ENCODE measurements at places on chromosomes 5 and 9.

GRCh38 chr5:56202483-56202882, 30.6 kb downstream of the ANKRD55 start:
- no peak for DNase-seq

GRCh38 chr5:157288405-157289163, 22.7 kb downstream of the CYFIP2 start:
- DNase-seq: no peak

GRCh38 chr9:103287361-103287760, 292.2 kb downstream of the CYLC2 start:
- no peak for DNase-seq

DNA sequence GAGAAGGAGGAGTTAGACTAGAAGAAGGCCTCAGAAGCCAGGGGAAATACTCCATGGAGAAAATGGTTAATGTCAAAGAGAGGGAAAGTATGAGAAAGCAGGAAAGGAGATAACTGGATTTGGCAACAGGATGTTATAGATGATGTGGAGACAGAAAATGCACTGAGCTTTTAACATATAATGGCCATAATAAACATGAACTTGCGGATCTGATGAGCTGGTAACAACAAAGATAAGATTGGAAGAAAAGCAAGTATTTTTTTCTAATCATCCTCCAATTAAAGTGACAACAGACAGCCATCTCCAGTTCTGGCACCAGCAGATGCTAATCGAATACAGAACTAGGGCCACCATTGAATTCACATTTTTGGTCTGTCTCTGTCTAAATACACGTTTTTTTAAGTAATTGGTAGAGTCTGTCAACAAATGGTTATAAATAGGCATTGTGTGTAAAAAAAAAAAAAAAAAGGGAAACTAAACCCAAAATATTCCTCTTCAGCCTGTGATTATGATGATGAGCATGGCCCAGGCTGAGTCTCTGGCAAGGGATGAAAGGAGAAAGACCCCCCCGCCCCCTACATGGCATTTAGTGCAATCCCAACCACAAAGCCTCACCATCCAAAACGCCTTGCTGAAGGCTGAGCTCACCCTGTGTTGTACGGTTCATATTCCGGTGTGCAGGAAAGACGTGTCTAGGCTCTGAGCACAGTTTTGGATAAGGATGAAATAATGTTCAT, 149.5 kb upstream of the LHFPL2 start:
- DNase-seq: no peak

DNA sequence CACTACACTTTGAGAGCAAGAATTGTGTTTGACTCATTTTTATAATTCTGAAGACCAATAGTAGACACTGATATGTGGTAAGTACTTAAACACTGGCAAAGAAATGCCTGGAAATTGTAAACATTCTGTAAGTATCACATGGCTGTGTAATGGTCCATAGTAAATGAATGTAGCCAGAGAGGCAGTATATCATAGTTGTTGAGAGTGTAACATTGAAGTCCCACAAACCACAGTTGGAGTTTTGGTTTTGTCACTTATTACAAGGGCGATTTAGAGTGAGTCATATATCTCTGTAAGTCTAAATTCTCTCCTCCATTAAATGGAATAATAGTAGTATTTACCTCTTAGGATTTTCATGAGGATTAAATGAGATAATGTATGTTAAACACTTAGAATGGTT, 181.1 kb upstream of the MEF2C start:
- DNase-seq: no peak

DNA sequence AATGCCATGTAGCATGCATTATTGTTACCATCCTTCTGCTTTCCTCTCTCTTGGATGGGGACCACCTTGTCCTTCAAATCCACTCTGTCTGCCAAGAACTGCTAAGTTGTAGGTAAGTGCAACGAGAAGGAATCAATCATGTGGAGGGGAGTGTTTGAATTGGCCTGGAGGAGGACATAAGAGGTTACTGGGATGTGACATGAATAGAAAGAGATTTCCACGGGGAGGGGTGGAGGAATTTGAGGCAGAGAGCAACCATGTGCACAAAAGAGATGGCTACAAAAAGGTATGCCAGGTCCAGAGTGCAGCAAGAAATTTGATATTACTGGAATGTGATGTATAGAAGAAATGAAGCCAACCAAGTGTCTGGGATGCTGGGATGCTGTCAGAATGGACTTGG, 648.9 kb upstream of the KLF4 start:
- no peak for DNase-seq

DNA sequence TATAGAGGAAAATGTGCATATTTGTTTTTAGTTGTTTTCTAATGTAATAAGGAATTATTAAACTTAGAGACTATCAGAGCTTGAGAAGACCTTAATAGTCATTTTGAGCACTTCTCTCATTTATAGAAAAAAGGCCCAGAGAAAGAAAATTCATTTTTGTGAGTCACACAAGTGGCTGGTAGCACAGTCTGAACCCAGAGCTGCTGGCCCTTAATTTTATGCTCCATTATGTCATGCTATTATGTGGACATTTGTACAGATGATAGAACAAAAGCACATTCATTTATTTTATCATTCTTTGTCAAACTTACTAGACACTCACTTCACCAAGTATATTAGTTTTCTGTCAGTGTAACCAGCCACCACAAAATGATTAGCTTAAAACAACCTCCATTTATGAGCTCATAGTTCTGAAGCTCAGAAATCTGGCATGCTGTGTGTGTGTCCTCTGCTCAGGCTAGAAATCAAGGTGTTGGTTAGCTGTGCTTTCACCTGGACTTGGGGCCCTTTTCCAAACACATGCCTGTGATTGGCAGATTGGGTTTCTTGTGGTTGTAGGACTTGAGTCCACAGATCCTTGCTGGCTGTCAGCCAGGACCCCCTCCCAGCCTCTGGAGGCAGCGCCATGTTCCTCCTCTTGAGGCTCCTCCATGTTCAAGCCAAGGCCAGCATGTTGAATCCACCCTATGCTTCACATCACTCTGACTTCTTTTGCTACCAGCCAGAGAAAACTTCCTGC, 188.9 kb downstream of the ARHGAP26 start:
- DNase-seq: no peak

GRCh38 chr5:169577951-169578350, 5.6 kb upstream of the SPDL1 start:
- DNase-seq: no peak

DNA sequence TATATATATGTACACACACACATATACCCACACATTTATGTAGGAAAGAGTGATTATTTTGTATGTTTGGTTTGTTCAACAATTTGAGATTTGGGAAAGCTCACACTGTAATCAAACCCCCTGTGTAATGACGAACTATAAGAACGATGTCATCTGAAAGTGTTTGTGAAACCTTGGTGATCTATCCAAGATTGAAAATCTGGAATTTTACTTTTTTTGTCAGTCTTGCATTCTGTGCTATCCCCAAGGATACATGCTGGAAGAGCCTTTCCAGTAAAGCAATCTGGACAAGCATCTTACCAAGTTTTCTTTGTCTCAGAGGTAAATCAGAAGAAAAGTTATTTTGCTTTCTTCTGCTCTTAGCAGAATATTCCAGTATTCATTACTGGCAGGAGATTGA, 23.3 kb downstream of the SGCD start:
- no peak for DNase-seq

GRCh38 chr9:133664173-133665050, 28.2 kb downstream of the DBH start:
- no peak for DNase-seq

DNA sequence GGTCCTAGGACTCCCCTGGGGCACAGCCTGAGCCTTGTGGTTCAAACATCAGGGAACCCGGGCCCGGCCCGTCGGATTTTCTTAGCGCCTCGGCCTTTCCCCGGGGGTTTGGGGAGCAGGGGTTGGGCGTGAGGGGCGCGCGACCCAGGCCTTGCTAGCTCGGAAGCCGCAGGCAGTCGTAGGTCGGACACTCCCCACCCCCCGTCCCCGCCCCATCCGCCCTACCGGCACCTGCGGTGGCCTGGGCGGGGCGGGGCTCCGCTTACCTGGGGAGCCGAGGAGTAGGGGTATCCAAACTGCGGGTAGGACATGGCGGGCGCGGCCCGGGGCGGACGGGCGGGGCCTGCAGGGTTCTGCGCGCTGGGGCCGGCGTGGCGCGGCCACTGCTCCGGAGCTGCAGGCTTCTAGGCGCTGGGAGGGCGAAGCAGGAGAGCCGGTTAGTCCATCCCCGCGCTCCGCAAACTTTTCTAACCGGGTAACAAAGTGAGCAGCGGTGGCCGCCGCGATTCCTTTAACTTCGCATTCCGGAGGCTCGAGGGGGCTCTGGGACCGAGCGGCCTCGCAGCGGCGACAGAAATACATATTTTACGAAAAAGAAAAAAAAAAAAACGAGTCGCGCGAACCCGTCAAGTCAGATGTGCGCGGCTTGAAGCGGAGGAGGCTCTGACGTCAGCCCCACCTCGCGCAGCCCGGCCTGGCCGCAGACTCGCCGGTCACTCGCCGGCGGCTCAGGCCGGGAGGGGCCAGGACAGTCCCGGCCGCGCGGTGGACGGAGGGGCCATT, at the start of gene IRX4:
Gene IRX4, minus strand, starts transcription at position 589 of the 783 bp plus-strand sequence. Its CDS starts 278 bp downstream, at position 311.
- DNase-seq: no peak

DNA sequence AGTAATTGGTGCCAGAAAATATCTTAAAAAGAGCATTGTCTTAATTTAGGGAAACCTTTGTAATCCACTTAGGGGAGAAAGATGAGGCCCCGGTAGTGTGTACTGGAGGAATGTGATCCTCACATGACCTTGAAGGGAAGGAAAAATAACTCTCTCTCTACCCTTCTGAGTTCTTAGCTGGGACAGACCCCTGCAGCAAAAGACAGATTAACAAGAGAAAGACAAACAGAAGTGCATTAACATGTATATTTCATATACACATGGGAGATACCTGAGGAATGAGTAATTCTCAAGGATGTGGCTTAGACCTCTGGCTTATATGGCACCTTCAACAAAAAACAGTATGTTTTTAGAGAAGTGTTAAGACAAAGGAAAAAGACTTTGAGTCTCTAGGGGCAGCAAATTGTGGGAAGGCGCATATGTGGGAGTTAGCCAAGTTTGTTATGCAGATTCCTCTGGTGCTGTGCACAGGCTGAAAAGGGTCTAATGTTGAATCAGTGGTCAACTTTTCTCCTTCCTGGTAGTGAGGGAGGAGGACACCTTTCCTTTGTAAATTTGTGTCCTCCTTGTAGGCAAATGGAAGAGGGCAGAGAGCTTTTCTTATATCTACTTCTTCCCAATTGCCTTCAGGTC, 138.8 kb downstream of the LRRC70 start:
- no peak for DNase-seq

- no peak for DNase-seq
Measured at GRCh38 chr5:167934551-167934971, 356.9 kb upstream of the WWC1 start.

DNA sequence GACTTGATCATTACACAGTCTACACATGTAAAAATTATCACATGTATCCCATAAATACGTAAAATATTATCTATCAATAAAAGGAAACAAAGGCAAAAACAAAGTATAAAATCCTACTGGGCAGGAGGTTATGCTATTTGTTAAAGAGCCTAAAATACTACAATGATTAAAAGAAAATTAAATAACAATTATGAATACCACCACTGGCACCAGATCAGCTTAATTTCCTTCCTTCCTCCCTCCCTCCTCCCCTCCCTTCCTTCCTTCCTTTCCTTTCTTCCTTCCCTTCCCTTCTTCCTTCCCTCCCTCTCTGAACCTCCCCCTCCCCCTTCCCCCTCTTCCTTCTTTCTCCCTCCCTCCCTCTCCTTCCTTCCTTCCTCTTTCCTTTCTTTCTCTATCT, 127.3 kb downstream of the HOMER1 start:
- DNase-seq: no peak

GRCh38 chr5:74054641-74055421, 428.8 kb downstream of the ARHGEF28 start:
- DNase-seq: no peak

- no peak for DNase-seq
Measured at GRCh38 chr9:136385015-136385414, 11.5 kb upstream of the CARD9 start.

GRCh38 chr9:11726659-11727058, 966.5 kb upstream of the TYRP1 start:
- DNase-seq: no peak

DNA sequence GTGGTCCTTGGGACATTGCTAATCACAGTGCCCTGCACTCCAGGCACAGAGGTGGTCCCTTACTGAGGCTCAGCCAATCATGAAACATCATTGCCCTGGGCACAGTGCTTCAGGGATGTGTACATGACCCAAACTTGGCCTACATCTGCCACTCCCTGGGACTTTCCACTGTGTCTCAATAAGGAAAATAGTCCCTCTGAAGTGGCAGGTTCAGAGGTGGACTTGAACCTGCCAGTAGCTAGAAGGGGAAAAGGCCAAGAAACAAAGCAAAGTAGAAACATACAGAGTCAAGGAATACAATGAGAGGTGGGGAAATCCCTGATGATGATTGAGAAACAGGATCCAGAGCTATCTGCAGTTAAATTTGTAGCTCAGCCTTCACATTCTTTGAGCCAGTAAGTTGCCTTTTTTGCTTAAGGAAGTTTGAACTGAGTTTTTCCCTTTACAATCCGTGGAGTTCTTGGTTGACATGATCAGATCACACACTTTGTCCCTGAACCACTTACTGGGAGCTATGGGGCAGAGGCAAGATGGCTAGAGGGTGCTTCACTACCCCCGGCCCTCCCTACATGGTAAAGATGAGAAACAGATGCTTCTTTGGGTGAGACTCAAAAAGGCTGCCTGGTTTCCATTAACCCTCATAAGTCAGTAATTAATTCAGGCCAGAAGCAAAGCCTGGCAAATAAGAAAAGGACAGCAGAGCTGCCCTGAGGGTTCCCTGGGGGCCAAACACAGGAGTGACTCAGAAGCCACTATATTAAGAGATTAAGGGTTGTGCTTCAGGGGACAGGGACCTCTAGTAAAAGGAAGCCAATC, 57.6 kb downstream of the SH3TC2 start:
- no peak for DNase-seq

DNA sequence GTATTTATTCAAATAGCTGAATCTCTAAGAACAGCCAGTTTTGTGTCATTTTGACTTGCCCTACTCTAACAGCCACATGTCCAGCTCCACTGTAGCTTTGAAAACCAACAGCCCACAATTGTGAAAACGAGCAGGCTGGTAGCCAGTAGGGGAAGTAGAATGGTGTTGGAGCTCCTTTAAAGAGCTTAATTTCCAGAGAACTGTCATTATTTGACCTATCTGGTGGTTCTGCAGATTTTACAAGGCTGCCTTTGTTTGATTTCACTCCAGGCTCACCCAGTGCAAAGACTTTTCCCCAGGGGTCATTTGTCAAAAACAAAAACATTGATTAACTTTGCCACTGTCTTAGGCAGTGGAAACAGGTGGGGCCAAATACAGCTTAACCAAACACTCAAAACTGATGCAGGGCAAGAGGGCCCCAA, 3.2 kb upstream of the PJA2 start:
- no peak for DNase-seq

DNA sequence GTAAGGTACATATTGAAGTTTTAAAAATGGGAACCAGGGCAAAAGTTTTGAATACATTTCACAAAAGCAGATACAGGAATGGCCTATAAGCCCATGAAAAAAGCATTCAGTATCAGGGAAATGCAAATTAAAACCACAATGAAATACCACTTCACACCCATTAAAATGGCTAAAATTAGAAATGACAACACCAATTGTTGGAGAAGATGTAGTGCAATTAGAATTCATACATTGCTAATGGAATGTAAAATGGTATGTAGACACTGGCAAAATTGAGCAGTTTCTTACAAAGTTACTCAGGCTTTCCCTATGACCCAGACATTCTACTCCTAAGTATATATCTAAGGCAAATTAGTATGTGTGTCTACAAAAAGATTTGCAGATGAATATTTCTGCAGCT, 34.2 kb downstream of the CDC14B start:
- no peak for DNase-seq

Measured in HS-27A (cell line).